ENCODE measurements at places on chromosomes 11 and 22.

DNA sequence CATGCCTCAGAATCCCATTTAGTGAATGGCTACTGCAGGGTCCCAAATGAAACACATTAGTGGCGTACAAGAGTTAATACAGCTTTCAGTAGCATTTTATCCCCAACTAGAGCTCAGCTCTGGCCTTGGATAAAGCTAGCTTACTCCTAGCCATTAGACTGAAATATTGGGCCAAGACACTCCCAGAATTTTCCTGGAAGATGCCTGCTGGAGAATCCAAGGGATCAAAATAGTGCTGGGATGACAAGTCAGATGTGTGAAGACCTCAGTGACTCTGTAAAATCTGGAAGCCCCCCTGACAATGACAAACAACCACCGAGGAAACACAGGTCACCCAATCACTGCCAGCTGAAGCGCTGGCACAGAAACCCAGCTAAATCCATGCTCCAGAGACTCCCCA, 303.1 kb upstream of the SORL1-AS1 start:
- DNase-seq, result no peak

- no peak for DNase-seq
These were observed 11.3 kb upstream of the NXF1 start for GRCh38 chr11:62816557-62816956.

GRCh38 chr22:31844941-31845340, 91.1 kb downstream of the DEPDC5 start:
- DNase-seq, result no peak

- DNase-seq, result no peak
These were observed 364.7 kb downstream of the METTL15 start for GRCh38 chr11:28472904-28473303.

- DNase-seq, result no peak
These were observed 27.9 kb downstream of the SBF1 start for GRCh38 chr22:50446708-50447575.

DNA sequence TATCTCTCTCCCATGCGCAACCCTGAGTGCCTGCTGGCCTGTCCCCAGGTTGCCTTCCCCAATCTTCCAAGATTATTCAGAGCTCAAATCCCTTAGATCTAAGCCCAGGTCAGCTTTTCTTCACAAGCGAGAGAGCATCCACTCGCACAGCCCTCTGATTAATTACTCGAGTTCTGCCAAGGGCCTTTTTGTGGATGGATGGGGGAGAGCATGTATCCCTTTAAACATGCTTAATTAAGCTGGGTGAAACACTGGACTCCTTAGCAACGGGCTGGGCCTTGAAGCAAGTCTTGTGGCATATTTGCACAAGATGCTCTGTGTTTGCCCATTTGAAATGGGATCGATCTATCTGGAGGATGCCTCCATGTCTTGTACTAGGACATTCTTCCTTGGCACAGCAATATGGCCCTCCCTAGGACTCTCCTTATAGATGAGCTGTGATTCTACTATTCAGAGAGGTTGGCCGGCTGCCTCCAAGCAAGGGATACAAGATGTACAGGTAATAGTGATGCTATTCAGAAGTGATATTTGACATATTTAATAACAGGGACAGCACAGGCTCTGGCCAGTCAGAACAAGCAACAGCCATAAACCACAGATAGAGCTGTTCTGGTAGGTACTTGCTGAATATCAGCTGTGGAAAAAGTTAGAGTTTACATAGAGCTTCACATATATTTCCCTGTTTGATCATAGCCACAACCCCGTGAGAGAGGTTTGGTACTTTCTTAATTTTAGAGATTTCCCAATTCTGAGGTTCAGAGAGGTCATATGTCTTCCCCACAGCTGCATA, 125.6 kb downstream of the CSNK2A3 start:
- no peak for DNase-seq

DNA sequence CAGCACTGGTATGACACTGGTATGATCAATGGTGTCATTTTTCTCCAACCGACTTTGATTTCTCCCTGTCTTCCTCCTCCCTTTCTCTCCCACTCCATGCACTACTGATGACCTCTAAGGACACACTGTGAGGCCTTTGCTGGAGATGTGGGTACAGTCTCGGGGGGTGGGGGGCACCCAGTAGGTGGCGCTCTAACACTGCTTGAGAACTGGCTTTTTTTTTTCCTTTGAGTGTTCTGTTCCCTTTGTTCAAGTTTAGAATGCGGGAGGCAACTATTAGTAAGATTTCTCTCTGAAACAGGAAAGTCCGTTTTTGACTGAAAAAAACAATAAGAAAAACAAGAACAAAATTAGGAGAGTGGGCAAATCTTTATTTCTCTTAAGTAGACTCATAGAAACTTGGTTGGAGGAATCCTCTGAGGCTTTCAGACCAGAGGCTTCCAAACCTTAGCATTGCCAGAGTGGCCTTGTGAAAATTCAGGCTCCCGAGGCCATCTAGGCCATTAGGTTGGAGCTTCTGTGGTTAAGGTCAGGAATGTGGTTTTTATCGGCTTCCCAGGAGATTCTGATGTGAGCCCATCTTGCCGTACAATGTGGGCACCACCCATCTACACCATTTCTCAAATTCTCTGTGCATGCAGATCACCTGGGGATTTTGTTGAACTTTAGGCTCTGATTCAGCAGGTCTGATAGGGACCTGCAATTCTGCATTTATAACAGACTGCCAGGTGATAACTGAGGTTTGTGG, 43.2 kb downstream of the PANX1 start:
- no peak for DNase-seq

GRCh38 chr11:106262852-106263251, 185.4 kb downstream of the AASDHPPT start:
- DNase-seq, result no peak

GRCh38 chr22:40031766-40032470, 37.2 kb downstream of the FAM83F start:
- no peak for DNase-seq

DNA sequence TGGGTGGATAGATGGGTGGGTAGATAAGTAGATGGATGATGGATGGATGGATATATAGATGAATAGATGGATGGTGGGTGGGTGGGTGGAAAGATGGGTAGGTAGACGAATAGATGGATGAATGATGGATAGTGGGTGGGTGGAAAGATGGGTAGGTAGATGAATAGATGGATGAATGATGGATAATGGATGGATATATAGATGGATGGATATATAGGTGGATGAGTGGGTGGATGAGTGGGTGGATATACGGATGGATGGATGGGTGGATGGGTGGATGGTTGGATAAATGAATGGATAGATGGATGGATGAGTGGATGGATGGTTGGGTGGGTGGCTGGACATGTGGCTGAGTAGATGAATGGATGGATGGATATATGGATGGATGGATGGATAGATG, 53.1 kb upstream of the THY1 start:
- DNase-seq, result no peak

DNA sequence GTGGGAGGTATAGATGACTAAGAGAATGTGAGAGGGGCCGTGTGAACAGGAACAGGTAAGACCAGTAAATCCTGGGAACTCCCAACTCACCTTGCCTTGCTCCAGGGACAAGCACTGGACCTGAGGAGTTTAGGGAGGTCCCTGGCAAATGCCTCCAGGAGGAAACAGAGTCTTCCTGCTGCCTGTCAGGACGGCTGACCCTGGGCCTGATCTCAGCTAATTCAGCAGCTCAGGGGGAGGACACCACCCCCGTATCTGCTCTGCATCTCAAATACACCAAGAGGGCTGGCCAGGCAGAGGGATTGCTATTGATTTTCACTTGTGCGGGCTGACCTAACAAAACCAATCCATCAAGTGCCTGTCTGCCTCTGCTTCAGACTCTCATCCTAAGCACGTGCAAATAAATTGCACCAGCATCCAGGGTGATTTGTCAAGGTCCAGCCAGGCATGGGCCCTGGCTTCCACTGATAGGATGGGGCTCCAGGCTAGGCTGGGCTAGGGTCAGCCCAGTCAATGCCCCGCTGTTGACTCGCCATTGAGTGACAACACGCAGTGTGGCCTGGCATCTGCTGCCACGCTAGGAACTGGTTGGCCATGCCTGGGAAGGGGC, 20.3 kb downstream of the UQCR10 start:
- DNase-seq, result no peak

DNA sequence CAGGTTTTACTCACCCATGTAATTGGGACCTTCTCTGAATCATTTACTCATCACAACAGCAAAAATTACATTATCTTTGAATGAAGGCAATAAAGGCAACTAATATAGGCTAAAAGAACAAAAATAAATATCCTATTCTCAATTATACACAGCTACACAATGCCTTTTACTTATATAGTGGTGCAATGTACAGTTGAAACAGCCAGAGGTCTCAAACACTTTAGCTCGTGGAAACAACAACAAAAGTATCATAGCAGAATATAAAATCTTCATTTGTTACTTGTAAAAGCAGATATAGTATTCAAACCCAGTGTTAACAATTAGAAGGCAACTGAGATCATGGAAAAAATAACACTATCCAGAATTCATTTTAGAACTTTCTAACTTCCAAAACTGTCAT, 20.6 kb upstream of the CCDC34 start:
- no peak for DNase-seq

DNA sequence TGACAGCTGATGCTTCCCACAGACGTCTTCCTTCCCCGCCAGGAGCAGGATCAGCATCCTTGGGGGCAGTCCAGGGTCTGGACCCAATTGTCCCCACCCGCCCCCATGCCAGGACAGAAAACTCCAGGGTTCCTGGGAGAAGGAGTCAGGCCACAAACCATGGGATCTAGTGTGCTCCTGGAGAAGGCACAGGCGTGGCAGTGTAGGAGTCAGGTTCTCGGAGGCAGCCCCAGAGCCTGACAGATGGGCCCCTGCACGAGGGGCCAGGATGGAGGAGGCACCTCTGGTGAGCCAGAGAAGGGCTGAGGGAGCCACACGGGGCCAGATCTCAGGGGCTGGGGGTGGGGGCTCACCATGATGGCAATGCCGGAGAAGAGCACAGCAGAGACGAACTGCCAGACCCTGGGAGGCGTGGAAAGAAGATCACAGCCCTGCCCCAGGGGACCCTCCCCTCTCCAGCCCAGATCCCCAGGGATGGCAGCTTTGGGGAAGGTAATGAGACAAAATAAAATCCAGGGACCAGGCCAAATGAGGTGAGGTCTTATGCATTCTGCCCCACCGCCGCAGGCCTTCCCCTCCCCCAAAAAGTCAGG, 13.6 kb downstream of the TP53I11 start:
- DNase-seq, result no peak

DNA sequence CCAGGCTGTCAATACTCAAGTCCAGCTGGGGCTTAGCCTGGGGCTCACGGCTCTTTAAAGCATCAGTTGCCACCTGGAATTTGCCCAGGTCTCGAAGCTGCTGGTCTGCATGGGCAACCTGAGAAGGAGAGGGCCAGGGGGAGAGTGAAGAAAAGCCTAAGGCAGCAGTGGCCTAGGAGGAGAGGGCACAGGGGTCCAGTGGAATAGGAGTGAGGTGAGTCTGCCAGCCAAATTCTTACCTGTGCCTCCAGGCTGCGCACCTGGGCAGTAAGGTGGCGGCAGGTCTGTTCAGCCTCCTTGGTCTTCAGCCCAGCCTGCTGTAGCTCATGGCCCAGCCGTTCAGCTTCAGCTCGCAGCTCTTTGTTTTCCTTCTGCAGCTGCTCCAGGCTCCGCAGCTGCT, 10.0 kb downstream of the IL18BP start:
- no peak for DNase-seq

DNA sequence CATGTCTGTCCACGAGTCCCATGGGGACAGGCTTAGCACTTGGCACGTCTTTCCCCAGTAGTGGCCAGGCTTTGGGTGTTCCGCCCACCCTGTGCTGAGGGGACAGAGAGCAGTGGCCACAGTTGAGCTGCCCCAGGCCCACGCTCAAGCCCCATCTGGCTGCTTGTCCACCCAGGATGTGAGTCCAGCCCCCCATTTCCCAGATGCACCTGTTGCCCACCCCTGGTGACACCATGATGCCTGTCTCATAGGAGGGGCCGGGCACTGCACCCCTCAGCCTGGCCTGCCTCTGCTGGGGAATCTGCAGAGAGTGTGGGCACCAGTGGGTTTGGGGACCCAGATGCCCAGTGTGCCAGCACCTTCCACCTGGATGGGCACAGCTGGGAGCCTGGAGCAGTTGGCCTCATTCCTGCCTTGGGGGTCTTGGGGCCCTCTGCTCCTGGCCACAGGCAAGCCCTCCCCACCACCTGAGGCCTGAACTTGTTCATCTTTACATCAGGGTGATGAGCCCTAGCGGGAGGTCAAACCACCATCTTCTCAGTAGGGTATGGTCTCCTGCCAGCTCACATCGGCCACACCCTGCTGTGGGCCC, 5.7 kb downstream of the SIGIRR start:
- DNase-seq, result no peak

- DNase-seq, result no peak
These were observed 132.9 kb upstream of the GUCY1A2 start for GRCh38 chr11:107151158-107151557.

GRCh38 chr11:74730571-74731260, 510 bp downstream of the CHRDL2 start:
- no peak for DNase-seq

GRCh38 chr11:132638423-132638822, 893.9 kb downstream of the OPCML start:
- no peak for DNase-seq

GRCh38 chr11:34523053-34523452, 9.5 kb upstream of the ELF5 start:
- DNase-seq, result no peak

DNA sequence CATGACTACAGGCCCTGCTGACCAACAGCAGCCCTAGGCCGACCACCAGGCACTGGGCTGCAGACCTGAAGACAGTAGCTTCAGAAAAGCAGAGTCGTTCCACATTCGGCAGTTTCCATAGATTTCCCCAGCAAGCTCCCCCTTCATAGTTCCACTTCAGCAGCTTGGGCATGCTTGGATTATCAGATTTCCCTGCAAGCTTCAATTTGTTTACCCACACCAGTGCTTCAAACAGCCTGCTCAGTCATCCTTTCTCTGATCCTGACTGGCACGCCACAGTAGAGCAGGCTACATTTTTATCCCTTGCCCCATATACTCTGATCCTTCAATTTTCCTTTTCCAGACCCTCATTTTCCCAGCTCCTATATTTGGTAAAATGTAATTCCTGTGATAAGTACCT, 51.1 kb upstream of the CFAP300 start:
- DNase-seq, result no peak

- no peak for DNase-seq
These were observed 6.7 kb downstream of the RAG1 start for GRCh38 chr11:36574486-36574885.

DNA sequence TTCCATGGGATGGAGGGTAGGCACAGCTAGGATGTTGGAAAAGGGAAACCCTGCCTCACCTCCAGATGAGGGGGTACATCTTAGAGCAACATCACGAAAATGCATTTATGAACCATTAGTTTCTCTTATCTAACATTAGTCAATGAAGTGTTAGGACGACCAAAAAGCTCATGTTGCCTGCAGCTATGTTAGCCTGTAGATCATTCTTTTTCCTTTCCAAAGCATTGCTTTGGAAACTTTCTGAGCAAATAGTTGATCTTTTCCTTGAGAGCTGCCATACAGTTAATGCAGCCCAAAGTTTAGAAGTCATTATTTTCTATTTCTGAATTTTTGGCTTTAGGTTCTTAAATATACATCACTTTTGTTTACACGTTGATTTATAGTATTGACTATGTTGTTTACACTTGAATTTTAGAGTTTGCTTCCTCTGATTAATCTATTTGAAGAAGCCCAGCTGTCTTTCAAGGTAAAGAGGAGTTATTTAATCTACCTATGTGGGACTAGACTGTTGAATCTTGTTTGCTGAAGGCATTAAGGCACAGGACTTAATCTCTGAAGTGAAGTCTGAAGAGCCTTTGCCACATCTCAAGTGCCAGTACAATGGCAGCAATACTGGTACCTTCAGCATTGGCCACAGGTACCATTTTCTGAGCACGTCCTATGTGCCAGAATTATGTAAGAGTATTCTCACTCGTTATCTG, 11.0 kb downstream of the POU2AF3 start:
- DNase-seq, result no peak
